ENCODE measurements at places on chromosomes 1 and 21.

- no peak for DNase-seq
These were observed 922.4 kb upstream of the ADGRL2 start for GRCh38 chr1:80878343-80878742.

GRCh38 chr1:221695301-221695700, 46.6 kb downstream of the DUSP10 start:
- DNase-seq = no peak

DNA sequence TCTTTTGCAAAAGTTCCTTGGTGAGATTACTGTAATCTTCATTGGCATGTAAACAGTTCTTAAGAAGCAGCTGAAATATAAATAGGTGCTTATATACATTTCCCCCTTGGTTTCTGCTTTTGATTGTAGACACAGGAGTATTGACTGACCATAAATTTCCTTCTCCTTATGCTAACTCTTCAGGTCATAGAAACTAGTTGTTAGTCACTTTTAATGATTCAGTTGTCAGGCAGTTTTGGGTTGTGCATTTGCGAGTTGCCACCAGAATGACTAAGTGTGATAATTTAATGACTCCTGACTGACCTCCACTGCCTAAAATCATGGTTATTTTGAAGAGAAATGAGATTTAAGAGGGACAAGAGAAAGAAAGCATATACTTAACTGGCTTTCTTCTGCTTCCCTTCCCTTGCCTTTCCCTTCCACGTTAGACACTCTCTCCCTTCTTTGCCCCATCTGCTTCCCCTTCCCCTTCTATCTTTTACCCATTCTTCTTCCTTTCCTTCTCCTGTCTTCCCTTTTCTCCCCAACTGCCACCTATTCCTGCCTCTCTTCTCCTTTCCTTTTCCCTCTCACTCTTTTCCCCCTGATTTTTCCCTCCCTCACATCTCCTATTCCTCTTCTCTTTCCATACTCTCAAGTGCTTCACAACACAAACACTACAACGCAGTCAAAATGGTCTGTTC, 12.3 kb downstream of the ZMPSTE24 start:
- no peak for DNase-seq

- no peak for DNase-seq
These were observed 28.5 kb downstream of the CR1L start for GRCh38 chr1:207673399-207673798.

DNA sequence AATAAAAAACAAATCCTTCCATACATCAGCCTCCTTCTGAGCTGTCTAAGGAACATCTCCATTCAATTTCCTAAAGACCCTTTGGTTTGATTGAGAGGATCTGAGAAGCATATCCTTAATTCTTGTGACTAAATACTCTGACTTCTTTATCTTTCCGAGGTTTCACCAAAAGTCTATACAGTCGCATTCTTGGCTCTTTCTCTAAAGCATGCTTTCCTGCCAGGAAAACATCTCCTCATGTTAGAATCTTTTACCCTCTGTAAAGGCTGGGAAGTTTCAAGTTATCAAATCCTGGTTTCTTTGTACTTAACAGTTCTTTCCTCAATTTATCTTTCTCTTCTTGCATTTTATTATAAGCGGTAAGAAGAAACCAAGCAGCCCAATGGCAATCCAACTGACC, 630.4 kb downstream of the PTPRC start:
- no peak for DNase-seq
